ENCODE measurements at places on chromosomes 1 and 21. TPM values are rescaled to one million over a fixed set of nuclear protein-coding genes. Genes with fewer than 3 reads are reported as not detected.

- peak; percentile 92 for DNase-seq
These were observed 1.2 kb upstream of the HIVEP3 start for GRCh38 chr1:41919764-41920397.

DNA sequence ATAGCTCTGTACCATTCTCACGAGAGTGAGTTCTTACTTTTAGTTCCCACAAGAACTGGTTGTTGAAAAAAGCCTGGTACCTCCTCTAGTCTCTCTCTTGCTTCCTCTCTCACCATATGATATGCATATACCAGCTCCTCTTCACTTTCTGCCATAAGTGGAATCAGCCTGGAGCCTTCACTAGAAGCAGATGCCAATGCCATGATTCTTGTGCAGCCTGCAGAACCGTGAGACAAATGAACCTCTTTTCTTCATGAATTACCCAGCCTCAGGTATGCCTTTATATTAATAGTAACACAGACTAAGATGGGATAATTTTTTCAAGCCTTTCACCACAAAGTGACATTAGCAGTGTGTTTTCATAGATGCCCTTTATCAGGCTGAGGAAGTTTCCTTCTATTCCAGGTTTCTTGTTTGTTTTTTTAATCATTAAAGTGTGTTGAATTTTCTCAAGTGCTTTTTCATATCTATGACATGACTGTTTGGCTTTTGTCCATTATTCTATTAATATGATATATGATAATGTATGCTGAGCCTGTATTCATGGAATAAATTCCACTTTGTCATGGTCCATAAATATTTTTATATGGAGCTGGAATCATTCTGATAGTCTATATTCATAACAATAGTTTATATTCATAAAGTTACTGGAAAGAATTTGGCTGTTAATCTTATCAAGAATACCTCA lies 40.7 kb upstream of the C1orf185 start:
- DNase-seq: no peak

DNA sequence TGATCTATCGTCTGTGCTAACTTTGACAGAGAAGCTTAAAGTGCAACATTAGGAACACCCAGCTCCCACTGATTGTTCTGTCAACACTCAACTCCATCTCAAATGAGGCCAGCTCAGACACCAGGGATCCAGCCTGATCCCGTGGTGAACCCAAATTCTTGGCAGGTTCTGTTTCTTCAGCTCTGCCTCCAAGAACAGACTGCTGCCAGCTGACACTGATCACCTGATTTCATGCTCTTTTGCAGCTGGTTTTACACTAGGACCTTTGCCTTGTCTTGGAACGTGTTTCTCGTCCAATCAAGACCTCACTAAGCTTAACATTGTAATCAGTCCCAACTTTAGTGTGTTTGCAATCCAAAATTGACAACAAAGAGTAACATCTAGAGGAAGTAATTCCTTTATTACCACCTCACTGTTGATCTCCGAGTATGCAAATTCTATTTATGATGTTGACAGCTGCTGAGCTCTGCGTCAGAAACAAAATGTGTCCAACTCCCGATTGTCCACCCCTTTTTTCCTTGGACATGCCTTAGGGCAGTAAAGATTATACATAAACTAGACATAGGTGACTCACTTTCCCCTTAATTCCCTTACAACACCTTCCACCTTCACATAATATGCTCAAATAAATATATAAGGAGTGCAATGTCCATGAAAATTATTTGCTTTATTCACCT lies 1.6 kb upstream of the HYI start:
- DNase-seq: no peak

- DNase-seq: peak; percentile 30
These were observed 34.1 kb downstream of the CLCA1 start for GRCh38 chr1:86502721-86503405.

DNA sequence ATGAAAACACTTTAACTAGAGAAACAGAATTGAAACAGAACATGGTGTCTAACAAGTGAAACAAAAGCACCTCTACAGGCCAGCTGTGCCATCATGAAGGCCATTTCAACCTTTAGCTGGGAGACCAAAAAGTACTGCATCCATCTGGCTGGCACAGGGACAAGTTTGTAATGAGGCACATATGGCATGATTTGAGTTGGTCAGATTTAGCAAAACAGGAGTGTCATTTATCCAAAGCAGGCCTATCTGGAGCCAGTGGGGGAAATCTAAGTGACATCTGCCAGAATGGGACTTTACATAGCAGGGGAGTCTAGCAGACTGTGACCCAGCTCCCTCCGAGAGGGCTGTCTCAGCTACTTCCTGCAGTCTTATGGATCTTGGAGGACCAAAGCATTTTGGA lies 51.9 kb downstream of the DNTTIP2 start:
- no peak for DNase-seq

- peak; percentile 75 for DNase-seq
These were observed 6.0 kb downstream of the CYB561D1 start for GRCh38 chr1:109499661-109500536.

GRCh38 chr1:19643121-19643520 lies 990 bp upstream of the NBL1 start:
- DNase-seq: no peak

- no peak for DNase-seq
These were observed 154.5 kb downstream of the DENND1B start for GRCh38 chr1:197620714-197621163.

GRCh38 chr1:5430911-5431697 lies 561.1 kb downstream of the NPHP4 start:
- DNase-seq: no peak

B3GALT5 gene
- not detected for total RNA-seq

SLAMF8 gene
- 0.70 TPM for total RNA-seq

SIM2 gene
- total RNA-seq: 2.4 TPM
